ENCODE measurements at places on chromosomes 11 and 22.

- DNase-seq, result no peak
These were observed 74.1 kb upstream of the WNT7B start for GRCh38 chr22:46050916-46051614.

DNA sequence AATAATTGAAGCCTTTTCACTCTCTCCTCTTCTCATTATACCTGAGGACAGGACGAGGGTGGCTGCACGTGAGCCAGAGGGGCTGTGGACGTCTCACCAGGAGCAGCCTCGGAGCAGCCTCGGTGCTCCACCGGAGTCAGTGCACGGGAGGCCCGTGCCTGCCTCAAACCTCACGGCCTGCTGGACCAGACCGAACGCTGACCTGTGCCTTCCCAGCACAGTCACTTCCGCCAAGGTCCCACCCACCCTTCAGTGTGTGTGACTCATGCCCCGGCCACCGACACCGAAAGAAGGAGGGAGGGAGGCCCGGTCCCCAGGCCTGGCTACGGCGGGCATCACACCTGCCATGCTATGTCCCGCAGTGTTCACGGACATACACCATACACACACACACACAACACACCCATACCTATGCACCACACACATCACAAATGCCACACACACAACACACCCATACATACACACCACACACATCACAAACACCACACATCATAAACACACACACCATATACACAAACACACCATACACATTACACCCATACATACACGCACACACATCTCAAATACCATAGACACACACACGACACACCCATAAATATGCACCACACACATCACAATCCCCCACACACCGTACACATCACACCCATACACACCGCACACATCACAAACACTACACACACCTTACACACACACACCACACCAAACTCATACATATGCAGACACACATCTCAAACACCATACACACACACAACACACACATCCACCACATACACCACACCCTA lies 1506.5 kb downstream of the TBC1D22A start:
- DNase-seq, result no peak

- DNase-seq, result no peak
These were observed 307.8 kb downstream of the C11orf87 start for GRCh38 chr11:109729761-109730160.

DNA sequence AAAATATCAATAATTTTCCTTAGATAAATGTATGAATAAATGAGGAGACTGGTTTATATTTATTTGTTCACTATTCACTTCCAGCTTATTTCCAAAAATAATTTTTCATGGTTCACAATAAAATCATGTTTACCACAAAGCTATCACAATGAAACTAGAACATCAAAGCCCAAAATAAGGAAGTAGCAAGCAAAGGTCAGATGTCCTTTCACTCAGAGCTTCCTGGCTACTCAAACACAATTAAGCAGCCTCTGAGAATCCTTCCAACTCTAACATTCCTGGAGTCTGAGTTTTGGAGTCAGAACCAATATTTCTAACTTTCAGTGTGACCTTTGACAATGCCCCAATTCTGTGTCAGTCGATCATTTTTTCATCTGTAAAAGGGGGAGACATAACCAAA lies 527.0 kb downstream of the SOX6 start:
- DNase-seq, result no peak

DNA sequence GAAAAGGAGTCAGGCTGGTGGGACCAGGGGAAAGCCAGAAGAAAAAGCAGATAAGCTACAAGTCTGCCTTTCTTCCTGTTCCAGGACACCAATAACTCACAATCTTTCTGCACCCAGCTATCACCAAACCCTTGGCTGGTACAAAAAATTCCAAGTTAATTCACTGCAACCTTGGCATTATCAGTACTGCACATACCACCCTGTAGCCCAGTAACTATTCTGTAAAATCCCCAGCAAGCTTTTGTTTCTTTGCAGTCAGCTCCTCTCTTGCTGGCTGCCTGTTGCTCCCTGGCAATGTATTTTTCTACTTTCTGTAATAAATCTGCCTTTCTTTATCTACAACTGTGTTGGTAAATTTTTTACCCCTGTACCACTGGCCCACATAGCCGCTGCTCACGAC lies 20.7 kb upstream of the DKK3 start:
- no peak for DNase-seq

DNA sequence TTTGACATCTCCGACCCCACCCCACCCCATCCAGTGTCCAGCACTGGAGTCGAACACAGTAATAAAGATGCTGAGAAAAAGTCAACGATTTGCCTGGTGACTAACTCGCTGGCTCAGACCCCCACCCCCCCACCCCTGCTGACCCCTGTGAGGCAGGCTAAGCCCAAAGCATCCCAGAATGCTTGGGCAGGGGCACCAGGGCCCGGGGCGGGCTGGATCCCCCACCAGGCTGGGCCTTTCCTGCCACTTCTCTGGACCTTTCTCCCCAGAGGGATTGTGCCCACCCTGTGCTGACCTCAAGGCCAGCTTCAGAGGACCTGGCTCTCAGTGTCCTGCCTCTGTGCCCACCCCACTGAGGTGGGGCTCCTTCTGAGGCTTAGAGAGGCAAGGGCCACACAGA lies 1.8 kb downstream of the C11orf86 start:
- no peak for DNase-seq

DNA sequence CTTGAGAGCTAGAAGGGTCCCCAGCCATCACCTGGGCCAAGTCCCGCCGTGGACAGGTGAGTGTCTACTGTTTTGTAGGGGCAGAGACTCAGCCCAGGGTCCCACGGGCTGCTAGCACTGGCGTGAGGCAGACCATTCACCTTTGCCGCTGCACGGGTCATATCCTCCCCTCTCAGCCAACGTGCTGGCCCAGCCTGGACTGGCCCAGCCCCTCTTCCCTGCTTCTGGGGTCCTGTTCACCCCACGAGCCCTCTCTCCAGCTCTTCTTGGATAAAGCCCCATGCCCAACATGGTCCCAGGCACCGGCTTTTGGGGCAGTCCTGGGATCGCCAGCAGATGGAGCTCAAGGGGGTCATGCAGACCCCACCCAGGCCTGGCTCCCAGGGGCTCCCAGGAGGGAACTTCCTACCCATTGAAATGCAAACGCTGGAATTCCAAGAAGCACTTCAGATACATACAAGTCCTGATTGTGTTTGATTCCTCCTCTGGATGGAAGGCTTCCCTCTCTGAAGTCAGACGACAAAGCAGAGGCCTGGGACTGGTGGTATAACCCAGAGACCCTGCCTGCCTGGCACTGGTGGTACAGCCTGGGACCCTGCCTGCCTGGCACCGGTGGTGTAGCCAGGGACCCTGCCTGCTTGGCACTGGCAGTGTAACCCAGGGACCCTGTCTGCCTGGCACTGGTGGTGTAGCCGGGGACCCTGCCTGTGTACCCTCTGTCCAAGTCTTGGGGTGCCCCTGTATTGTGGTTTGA lies 8.9 kb upstream of the SEPTIN5 start:
- no peak for DNase-seq

- no peak for DNase-seq
These were observed 230.1 kb upstream of the DDI1 start for GRCh38 chr11:103806130-103806895.

- no peak for DNase-seq
These were observed 2.6 kb upstream of the SLC5A1 start for GRCh38 chr22:32040324-32040904.

DNA sequence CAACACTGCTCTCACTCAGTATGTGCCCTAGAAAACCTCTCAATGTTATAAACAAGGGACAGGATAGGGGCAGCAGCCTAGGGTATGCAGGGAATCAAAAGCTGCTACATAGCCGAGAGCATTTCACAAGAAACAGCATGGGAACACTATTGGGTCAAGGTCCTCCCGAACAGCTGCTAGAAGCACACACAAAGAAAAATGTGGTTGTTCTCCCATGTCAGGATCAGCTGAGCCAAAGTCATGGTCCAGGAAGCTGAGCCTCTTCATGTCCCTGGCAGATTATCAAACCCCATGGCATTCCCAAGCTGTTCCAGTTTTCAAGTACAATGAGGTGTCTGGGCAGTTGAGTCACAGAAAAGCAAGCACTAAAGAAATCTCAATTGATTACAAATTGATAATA lies 21.0 kb upstream of the GDPD4 start:
- no peak for DNase-seq

DNA sequence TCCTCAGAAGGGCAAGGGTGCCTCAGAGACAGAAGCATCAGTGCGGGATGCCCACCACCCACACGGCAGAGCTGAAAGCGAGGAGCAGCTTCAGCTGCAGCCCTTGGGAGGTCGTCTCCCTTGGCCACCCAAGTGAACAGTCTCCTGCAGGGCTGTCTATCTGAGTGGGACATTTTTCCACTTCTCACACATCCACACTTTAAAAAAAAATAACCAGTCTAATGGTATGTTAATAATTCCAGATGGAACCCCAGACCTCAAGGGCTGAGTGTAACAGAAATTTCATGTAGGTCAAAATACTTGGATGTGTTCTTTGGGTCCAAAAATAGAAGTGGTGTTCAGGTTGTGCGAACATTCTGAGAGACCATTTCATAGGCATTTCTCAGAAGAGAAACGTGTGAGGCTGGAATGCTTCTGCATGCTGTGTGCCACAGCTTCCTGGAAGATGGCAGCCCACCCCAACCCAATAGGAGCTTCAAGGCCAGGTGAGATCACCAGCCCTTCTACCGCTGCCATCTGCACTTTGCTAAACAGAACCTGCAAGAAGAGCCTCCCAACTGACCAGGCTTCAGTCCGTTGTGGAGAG lies 623.2 kb downstream of the OPCML start:
- no peak for DNase-seq

GRCh38 chr11:77450227-77450626 lies 23.7 kb downstream of the PAK1 start:
- no peak for DNase-seq

- no peak for DNase-seq
These were observed 34.1 kb downstream of the PAMR1 start for GRCh38 chr11:35491231-35491871.

DNA sequence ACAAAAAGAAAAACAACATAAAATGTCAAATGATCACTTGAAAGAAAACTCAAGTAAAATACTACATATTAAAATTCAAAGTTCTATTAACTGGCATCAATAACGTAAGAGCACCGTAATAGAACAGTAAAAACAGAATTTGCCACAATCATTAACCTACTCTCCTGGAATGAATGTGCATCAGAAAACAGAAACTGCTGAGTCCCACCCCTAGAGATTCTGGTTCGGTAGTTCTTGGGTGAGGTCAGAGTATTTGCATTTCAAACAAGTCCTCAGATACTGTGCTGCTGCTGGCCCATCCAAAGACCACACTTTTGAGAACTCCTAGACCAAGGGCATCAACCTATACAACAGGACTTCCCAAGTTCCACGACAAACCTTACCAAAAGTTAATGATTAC lies 23.5 kb downstream of the PITPNB start:
- no peak for DNase-seq

DNA sequence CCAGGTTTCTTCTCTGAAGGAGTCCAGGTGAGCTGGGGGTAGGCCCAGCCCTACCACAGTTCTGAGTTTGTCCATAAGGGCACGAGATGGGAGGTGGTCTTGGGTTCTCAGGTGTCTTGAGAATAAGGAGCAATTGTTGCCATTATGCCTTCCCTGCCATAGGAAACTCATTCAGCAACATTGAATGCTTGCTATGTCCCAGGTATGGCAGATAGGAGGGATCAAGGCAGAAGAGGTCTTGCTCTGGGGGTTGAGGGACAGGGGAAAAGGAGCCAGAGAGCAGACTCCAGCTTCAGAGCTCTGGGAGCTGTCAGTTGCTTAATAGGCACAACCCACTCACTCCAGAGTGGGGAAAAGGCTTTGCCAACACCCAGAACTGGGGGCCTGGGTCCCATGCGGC lies 4.3 kb downstream of the SELENOM start:
- DNase-seq, result no peak

DNA sequence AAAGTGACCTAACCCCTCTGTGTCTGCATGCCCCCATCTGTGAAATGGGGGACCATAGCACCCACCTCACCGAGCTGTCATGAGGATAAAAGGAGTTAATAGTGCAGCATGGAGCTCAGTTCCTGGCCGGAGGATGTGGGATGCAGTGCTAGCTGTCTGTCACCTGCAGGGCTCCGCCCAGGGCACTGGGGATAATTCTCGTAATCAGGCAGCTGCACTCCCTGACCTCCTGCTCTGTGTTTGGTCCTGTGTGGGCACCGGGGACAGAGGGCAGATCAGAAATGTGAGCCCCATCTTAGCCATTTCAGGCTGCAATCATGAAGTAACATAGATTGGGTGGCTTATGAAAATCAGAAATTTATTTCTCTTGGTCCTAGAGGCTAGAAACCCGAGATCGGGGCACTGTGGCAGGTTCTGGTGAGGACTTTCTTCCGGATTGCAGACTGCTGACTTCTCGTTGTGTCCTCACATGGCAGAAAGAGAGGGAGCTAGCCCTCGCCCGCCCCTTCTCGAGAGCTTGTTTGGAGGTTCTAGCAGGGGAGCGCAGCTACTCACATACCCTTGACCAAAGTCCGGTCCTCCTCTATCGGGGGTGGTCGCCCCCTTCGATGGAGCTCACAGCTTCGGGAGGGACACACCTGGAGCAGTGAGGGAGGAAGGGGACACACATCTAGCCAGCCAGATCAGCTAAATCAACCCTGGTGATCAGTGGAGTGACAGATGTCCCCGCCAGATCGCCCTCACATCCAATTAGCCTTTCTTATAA lies 3.2 kb downstream of the KCTD17 start:
- no peak for DNase-seq

DNA sequence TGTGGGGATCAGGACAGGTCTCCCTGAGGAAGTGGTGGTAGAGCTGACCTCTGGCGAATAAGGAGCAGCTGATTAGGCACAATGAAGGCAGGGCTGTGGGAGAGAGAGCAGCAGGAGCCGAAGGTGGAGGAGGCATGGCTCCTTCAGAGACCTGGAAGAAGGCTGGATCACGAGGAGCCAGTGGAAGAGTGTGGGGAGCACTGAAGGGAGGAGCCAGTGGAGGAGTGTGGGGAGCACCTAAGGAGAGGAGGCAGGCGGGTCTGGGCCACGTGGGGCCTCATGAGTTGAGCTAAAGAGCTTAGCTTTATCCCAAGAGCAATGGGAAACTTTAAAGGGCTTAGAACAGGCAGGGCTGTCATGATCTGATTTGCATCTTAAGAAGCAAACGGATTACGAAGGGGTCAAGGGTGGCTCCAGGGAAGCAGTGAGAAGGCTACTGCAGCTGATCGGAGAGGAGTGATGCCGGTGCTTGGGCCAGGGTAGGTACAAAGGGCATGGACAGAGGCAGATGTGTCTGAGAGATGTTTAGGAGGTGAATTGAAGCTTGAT lies 44.9 kb upstream of the EIF3D start:
- DNase-seq, result no peak

- peak; percentile 68 for DNase-seq
These were observed 12.0 kb downstream of the SART1 start for GRCh38 chr11:65973439-65974110.

All from RWPE1 (cell line).